ENCODE measurements at places on chromosomes 11 and 22. TPM values are rescaled to one million over a fixed set of nuclear protein-coding genes. Genes with fewer than 3 reads are reported as not detected.
A peak's percentile ranks its signal among the peaks of the same experiment; 100 is the strongest.

The ACR gene
- not detected for polyA plus RNA-seq

The CACNA1I gene
- polyA plus RNA-seq: 0.71 TPM

The ALDH3B1 gene
- 0.12 TPM for polyA plus RNA-seq

The CHRNA10 gene
- polyA plus RNA-seq: 0.10 TPM

The ARHGAP1 gene
- 76.1 TPM for polyA plus RNA-seq

GRCh38 chr22:25062386-25063085 lies 110.0 kb downstream of the KIAA1671 start:
- peak; percentile 85 for DNase-seq
- no peak overlapping the region for H3K27ac ChIP-seq
- H3K4me3 ChIP-seq: peak overlapping the region; percentile 68
- peaks cover 59% of the 10 kb centered on the region for H3K4me1 ChIP-seq
- no peaks in the 10 kb centered on the region for H3K36me3 ChIP-seq
- H3K27me3 ChIP-seq: no peaks in the 10 kb centered on the region

GRCh38 chr11:16956538-16957153 lies 57.6 kb downstream of the PLEKHA7 start:
- no peak for DNase-seq
- H3K4me1 ChIP-seq: no peaks in the 10 kb centered on the region
- no peaks in the 10 kb centered on the region for H3K27me3 ChIP-seq
- H3K4me3 ChIP-seq: no peak overlapping the region

DNA sequence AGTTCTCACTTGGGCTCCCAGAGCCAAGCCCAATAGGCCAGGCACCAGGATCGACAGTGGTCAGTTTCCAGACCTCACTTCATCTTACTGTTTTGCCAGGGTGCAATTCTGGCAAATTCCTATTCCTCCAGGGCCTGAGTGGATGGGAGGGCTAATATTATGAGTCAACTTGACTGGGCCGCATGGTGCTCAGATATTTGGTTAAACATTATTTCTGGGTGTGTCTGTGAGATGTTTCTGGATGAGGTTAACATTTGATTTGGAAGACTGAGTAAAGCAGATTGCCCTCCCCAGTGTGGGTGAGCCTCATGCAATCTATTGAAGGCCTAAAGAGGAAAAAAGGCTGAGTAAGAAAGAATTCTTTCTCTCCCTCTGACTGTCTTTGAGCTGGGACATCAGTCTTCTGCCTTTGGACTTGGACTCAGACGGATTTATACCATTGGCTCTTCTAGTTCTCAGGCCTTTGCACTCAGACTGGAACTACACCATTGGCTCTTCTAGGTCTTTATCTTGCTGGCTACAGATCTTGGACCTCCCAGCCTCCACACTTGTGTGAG lies 132.9 kb upstream of the ZBED5 start:
- no peak overlapping the region for H3K4me3 ChIP-seq
- no peak for DNase-seq
- no peaks in the 10 kb centered on the region for H3K27me3 ChIP-seq
- no peaks in the 10 kb centered on the region for H3K36me3 ChIP-seq

DNA sequence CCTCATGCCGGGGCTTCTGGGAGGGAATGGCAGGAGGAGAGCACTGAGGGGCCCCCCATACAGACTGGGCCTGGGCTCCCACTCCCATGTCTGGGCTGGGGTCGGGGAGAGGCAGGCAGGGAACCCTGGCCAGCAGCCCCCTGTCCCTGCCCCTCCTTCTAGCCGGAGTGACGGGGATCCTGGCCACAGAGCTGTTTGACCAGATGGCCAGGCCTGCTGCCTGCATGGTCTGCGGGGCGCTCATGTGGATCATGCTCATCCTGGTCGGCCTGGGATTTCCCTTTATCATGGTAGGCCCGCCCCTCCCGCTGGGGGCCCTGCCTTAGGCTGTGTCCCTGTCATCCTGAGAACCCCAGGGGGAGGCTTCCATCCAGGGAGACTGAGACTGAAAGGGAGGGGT lies 10.0 kb upstream of the MIF start:
- H3K27ac ChIP-seq: no peak overlapping the region
- no peaks in the 10 kb centered on the region for H3K36me3 ChIP-seq
- no peaks in the 10 kb centered on the region for H3K4me1 ChIP-seq
- DNase-seq: no peak
- H3K4me3 ChIP-seq: no peak overlapping the region

- H3K36me3 ChIP-seq: peaks cover 16% of the 10 kb centered on the region
- peaks cover 5% of the 10 kb centered on the region for H3K4me1 ChIP-seq
- no peak overlapping the region for H3K4me3 ChIP-seq
- no peak for DNase-seq
- no peak overlapping the region for H3K27ac ChIP-seq
- no peaks in the 10 kb centered on the region for H3K27me3 ChIP-seq
Observed at GRCh38 chr11:117152066-117152465, 8.0 kb downstream of the PAFAH1B2 start.

DNA sequence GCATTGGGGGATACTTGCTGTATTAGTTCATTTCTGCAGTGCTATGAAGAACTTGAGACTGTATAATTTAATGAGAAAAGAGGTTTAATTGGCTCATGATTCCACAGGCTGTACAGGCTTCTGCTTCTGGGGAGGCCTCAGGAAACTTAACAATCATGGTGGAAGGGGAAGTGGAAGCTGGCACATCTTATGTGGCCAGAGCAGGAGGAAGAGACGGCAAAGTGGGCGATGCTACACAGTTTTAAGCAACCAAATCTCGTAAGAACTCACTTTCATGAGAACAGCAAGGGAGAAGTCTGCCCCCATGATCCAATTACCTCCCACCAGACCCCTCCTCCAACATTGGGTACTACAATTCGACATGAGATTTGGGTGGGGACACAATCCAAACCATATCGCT lies 55.1 kb downstream of the TMPRSS5 start:
- DNase-seq: no peak
- H3K27me3 ChIP-seq: no peaks in the 10 kb centered on the region
- H3K27ac ChIP-seq: no peak overlapping the region
- H3K36me3 ChIP-seq: no peaks in the 10 kb centered on the region

GRCh38 chr11:113278481-113278880 lies 35.9 kb upstream of the TTC12 start:
- no peaks in the 10 kb centered on the region for H3K36me3 ChIP-seq
- H3K4me1 ChIP-seq: no peaks in the 10 kb centered on the region
- no peak overlapping the region for H3K27ac ChIP-seq
- no peaks in the 10 kb centered on the region for H3K27me3 ChIP-seq
- no peak for DNase-seq

- H3K4me3 ChIP-seq: no peak overlapping the region
- no peaks in the 10 kb centered on the region for H3K27me3 ChIP-seq
- H3K36me3 ChIP-seq: no peaks in the 10 kb centered on the region
- H3K27ac ChIP-seq: no peak overlapping the region
- no peak for DNase-seq
- no peaks in the 10 kb centered on the region for H3K4me1 ChIP-seq
Observed at GRCh38 chr11:50070389-50070788, 37.7 kb downstream of the OR4C45 start.

GRCh38 chr22:44085743-44086270 lies 61.7 kb downstream of the PARVB start:
- no peak overlapping the region for H3K4me3 ChIP-seq
- no peaks in the 10 kb centered on the region for H3K36me3 ChIP-seq
- no peak overlapping the region for H3K27ac ChIP-seq
- no peaks in the 10 kb centered on the region for H3K4me1 ChIP-seq

GRCh38 chr11:104219096-104219495 lies 55.1 kb upstream of the PDGFD start:
- DNase-seq: no peak
- no peaks in the 10 kb centered on the region for H3K36me3 ChIP-seq
- no peaks in the 10 kb centered on the region for H3K27me3 ChIP-seq
- no peak overlapping the region for H3K27ac ChIP-seq
- H3K4me1 ChIP-seq: no peaks in the 10 kb centered on the region
- H3K4me3 ChIP-seq: no peak overlapping the region

GRCh38 chr11:79578116-79578515 lies 137.3 kb upstream of the TENM4 start:
- H3K4me3 ChIP-seq: no peak overlapping the region
- H3K36me3 ChIP-seq: no peaks in the 10 kb centered on the region
- no peaks in the 10 kb centered on the region for H3K27me3 ChIP-seq
- H3K4me1 ChIP-seq: no peaks in the 10 kb centered on the region
- H3K27ac ChIP-seq: no peak overlapping the region

DNA sequence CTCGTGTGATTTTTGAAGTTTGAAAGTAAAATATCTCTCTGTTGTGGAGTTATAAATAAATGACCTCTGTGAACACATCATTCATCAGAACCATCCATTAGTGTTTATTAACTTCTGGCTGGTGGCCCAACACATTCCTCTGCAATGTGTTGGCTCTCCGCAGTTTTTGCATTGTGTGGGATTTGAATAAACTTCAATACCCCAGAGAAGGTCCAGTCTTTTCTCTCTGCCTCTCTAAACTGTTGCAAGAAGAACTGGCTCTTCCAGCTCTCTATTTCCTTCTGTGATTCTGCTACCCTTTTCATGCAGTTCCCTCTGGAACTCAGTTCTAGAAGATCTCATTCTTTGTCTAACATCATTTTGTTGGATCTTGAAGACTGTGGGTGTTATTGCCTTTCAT lies 125.0 kb upstream of the ARHGAP42 start:
- H3K4me1 ChIP-seq: no peaks in the 10 kb centered on the region
- H3K4me3 ChIP-seq: no peak overlapping the region
- H3K36me3 ChIP-seq: no peaks in the 10 kb centered on the region
- no peak for DNase-seq
- H3K27me3 ChIP-seq: no peaks in the 10 kb centered on the region

GRCh38 chr11:63536669-63537292 lies at the start of gene PLAAT4:
TSS of gene PLAAT4 (plus strand) at chr11:63536808. CDS start at chr11:63536869, 61 bp downstream.
- no peaks in the 10 kb centered on the region for H3K36me3 ChIP-seq
- H3K27me3 ChIP-seq: no peaks in the 10 kb centered on the region
- DNase-seq: peak; percentile 31
- peak within 1 kb of the TSS; percentile 69 for H3K27ac ChIP-seq
- peaks cover 82% of the 10 kb centered on the region for H3K4me1 ChIP-seq
- H3K4me3 ChIP-seq: peak within 1 kb of the TSS; percentile 78

DNA sequence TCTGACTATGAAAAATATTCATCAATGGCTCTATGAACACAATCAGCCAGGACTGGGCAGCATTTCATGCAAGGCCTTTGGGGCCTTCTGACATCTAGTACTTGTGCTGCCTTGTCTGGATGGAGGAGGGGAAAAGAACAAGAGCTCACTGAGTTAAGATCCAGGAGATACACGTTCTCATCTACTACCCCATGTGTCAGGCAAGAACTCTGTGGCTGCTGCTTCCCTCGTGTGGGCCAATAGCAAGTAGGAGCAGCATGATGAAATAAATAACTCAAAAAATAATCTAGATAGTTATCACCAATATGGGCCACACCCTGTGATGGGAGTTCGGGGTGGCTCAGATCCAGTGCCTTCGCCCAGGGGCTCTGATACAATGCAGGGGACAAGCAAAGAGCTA lies 7.3 kb downstream of the KCNE3 start:
- H3K36me3 ChIP-seq: no peaks in the 10 kb centered on the region
- no peaks in the 10 kb centered on the region for H3K4me1 ChIP-seq
- no peaks in the 10 kb centered on the region for H3K27me3 ChIP-seq
- DNase-seq: no peak
- H3K27ac ChIP-seq: peak overlapping the region; percentile 21

DNA sequence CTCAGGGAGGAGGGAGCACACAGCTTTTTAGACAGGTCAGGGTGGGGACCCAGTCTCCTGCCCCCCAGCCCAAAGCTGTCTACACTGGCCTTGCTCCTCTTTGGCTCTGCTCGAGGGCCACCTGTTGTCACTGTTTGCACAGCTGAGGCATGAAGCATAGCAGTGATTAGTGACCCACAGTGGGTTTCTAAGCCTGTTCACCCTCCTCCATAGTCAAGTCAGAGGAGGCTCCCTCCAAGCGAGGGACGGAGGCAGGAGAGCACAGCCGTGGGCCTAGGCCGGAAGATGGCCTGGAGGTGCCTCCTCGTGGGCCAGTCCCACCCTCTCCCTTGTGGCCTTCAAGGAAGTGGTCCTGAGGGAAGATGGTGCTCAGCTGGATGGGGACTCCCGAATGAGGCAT lies 241.1 kb downstream of the GRIK4 start:
- no peaks in the 10 kb centered on the region for H3K4me1 ChIP-seq
- no peak for DNase-seq
- H3K36me3 ChIP-seq: no peaks in the 10 kb centered on the region
- H3K27ac ChIP-seq: no peak overlapping the region

All from CD8-positive, alpha-beta memory T cell (primary cell).